Lung (tissue), 17 donors: ENCODE measurements at places on chromosomes 3 and 15.
A peak's percentile ranks its signal among the peaks of the same experiment; 100 is the strongest.

DNA sequence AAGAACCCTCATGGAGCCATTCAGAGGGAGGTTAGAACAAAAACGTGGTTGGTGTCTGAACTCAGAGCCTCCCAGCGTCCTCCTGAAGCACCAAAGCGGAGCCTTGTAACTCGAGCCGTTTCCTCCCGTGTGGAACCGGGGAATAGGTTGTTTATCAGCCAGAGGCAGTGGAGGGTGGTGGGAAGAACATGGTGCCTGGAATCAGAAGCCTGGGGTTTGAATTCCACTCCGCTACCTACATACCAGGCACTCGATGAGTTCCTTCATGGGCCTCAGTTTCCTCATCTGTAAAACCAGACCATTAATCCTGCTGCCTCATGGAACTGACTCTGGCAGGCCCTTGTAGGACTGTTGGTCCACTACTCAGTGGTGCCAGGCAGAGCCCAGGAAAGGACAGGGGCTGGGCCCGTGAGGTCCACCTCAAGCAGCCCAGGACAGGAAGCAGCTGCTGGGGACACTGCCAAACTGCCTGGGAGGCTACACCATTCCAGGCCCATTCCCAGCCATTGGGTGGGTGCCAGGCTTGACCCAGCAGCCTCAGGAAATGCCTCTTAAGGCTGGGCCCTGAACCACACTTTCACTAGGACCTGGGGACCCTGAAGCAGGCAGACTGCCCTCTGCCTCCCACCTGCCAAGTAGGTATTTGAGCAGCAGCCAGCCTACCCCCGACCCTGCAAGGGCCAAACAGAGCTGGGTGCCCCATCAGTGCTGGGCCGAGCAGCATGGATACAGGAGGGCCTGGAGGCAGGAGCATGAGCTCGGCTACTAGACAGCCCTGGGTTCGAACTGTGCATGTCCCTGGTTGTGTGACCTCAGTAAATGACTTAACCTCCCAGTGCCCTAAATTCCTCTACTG lies 33.4 kb downstream of the PRKCD start:
- peak; percentile 33 for DNase-seq

GRCh38 chr3:43757666-43758321 lies 67.1 kb downstream of the ABHD5 start:
- DNase-seq = no peak

GRCh38 chr3:179701176-179701827 lies 48.5 kb downstream of the USP13 start:
- DNase-seq = no peak

- DNase-seq = no peak
These were observed 423.6 kb upstream of the MDFIC2 start for GRCh38 chr3:70736009-70736408.

GRCh38 chr3:167854063-167854462 lies 118.5 kb downstream of the SERPINI1 start:
- DNase-seq = no peak

DNA sequence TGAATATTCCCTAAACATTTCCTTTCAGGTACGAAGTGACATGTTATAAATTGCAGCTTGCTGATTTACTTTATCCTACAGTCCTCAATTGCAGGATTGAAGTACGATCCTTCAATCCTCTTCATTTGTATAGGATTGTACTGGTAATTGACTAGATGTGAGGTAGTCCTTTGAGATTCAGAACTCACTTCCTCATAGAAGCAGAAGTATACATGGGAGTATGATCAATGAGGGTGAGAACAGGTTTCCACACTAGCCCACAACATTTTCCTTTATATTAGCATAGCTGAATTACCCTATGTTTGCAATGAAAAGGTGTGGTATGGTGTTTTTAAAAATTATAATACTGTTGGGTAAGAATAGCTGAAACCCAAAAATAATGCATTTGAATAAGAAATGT lies 160.0 kb upstream of the UMPS start:
- no peak for DNase-seq

GRCh38 chr3:188304501-188304900 lies 150.5 kb downstream of the LPP start:
- peak; percentile 54 for DNase-seq

DNA sequence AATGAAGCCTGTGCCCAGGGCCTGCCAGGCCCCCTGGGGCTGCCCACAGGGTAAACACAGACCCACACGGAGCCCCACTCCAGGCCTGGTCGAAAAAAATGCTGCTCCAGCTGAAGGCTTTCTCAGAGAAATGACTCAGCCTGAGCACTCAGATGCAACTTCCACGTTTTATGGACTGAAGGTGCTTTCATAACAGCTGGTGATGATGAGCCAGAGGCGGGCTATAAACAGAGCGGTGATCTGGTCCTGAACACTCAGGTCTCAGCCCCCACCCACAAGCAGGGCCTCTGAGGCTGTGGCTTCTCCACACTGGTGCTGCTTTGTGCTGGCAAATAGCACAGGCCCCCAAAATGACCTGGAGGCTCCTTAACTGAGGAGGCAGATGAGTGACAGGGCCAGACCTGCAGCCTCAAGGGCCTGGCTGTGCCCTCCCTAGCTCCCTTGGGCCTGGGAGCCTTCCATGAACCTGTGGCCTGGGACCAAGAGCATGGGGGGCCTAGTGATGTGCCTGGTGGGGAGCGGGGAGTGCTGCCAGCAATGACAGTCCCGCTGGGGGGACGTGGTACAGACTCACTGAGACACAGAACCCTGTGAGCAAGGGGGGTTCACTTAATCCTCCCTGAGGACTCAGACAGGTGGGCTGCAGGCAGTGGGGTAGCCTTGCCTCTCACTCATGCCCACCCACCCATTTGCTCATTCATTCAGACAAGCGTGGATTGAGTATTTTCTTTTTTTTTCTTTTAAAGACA lies 23.0 kb upstream of the FURIN start:
- no peak for DNase-seq

GRCh38 chr3:190526787-190527762 lies 13.2 kb downstream of the IL1RAP start:
- no peak for DNase-seq

- DNase-seq = no peak
These were observed 1.1 kb downstream of the PKM start for GRCh38 chr15:72229947-72230196.

DNA sequence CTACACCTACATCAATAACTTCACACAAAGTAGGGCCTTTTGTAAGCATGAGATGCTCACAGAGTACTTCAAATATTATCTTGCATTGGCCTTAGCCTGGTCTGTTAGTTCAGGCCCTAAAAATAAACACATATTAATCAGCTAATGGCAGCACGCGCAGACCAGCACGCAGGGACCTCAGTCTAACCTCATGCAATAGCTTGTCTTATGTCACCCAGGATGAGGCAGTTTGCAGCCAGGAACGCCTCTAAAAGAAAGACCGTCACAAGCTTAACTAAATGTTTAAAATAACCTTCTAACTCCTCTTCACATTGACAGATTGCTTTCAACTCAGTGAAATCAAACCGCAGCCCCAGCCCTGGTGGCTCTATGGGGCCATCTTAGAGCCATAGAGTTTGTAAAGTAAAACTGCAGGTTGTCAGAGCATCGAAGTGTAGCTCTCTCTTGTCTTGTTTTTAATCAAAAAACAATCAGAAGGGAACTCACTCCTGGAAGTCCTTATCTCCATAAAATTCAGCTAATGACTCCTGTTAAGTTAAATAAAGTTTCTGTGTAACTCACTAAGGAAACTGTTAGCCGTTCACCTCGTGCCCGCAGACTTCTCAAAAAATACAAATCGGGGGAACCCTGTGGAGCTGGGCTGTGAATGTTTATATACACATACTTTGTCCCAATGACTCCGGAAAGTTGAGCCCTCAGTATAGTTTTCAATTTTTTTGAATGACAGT lies 212.6 kb downstream of the CDIN1 start:
- peak; percentile 34 for DNase-seq

- no peak for DNase-seq
These were observed 39.7 kb downstream of the UNC13C start for GRCh38 chr15:54017959-54018358.

- no peak for DNase-seq
These were observed 9.5 kb downstream of the PAK2 start for GRCh38 chr3:196749125-196749524.

- DNase-seq = no peak
These were observed 95.2 kb downstream of the SEMA6D start for GRCh38 chr15:47812470-47812999.

DNA sequence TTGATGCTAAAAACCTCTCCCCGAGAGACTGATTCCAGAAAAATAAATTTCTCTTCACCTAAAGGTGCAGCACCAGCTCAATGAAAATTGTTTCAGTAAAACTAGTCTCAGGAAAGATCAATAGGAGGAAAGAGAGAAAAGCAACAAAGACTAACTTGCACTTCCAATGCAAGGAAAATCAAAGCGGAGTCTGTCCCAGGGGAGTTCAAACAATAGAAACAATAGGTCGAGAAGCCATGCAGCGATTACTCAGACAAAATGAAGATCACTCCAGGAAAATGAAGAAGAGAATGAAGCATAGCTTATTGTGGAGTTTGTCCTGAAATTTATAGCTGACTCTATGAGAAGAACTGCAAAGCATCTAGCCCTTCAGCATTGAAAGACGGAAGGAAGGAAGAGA lies 105.1 kb upstream of the FRMD4B start:
- no peak for DNase-seq

- DNase-seq = no peak
These were observed 9.8 kb downstream of the CCR4 start for GRCh38 chr3:32961189-32961715.

- DNase-seq = no peak
These were observed 227.8 kb downstream of the TBC1D5 start for GRCh38 chr3:17514597-17514996.

DNA sequence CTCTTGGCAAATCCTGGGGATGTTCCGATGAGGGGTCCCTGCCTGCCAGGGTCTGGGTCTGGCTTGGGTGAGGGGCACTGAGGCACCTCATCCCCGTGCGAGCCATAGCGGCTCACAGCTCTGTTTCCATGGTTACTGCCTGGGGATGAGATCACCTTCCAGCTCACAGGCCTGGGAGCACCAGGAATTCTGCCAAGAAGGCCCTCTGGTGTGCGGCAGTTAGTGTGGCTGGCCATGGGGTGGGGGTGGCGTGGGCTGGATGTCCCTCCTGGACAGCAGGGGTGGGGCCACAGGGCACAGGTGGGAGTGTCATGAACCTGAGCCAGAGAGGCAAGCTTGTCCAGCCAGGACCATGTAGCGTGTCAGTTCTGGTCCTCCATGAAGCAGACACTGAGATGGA lies 22.1 kb upstream of the PRR23E start:
- DNase-seq = no peak

DNA sequence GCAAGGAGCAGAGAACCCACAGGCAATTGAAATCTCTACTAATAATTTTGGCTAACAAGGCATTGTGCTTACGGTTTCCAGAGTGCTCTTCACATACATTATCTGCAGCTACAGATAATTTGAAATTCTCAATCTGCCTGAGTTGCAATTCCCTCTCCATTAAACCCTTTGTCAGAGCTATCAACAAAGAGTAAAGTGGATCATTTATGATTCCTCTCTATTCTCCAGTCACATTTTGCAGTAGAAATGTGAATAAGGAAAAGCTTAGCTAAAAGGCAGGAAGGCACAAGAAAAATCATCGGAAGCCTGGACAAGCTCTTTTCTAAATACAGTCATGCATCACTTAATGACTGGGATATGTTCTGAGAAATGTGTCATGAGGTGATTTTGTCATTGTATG lies 49.6 kb downstream of the FAM98B start:
- DNase-seq = no peak

- DNase-seq = peak; percentile 44
These were observed 153.9 kb downstream of the BBX start for GRCh38 chr3:107676469-107677309.

GRCh38 chr3:138458774-138459499 lies 24.5 kb downstream of the ESYT3 start:
- no peak for DNase-seq

DNA sequence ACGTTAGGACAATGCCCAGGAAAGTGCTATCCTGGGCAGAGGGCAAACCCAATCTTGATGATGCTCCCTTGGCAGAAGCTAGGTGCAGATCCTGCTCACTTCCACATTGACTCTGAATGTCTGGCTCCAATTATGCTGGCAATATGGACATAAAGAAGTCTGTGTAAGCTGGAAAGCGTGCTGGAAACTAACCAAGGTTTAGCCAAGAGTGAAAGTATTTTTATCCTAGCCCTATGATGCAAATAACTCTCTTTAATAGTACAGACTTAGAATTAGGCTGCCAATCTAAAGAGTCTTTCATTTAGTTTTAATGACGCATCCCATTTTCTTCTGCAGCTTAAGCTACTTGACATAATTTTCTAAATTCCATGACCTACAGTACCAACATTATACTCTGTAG lies 571.8 kb downstream of the TUSC7 start:
- DNase-seq = no peak

DNA sequence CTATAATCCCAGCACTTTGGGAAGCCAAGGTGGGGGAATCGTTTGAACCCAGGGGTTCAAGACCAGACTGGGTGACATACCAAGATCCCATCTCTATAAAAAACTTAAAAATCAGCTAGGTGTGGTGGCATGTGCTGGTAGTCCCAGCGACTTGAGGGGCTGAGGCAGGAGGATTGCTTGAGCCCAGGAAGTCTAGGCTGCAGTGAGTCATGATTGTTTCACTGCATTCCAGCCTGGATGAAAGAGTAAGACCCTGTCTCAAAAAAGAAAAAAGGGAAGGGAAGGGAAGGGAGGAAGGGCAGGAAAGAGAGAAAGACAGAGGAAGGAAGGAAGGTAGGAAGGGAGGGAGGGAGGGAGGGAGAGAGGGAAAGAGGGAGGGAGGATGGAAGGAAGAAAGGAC lies 133.7 kb upstream of the LRRN1 start:
- DNase-seq = no peak

GRCh38 chr15:98580572-98580971 lies 67.8 kb upstream of the IGF1R start:
- DNase-seq = peak; percentile 82

DNA sequence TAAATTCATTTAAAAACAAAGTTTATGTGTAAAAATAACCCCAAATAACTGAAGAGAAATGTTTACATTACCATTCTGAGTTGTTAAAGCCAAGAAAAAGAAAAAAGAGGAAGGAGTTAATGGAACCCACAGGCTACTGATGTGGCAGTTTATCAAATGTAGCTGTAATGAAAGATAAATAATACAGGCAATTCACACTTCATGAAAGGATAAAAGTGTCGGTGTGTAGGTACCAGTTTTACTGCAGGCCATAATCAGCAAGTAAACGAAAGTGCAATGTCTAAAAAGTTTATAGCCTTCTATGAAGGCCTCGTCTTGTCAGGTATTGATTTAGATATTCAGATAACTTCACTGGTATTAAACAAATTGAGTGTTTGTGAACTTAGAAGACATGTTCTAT lies 164.6 kb downstream of the DPH6 start:
- DNase-seq = no peak
